ENCODE measurements at places on chromosomes 3 and 15.

DNA sequence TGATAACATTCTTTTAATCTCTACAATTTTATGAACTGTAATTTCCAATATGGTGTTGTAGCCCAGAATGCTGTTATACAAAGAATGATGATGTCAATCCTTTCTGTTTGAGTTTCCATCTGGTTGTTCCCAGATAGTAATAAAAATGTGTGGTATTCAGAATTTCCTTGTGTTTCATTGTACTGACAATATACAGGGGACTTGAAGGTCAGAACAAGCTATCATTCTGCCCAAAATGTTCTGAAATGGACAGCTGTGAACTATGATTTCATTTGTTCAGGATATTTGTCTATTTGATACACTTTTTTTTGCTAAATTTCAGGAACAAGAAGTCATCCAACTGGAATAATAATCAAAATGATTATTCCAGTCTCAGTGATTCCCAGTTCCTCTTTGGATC lies 40.8 kb downstream of the C3orf62 start:
- DNase-seq, result no peak

DNA sequence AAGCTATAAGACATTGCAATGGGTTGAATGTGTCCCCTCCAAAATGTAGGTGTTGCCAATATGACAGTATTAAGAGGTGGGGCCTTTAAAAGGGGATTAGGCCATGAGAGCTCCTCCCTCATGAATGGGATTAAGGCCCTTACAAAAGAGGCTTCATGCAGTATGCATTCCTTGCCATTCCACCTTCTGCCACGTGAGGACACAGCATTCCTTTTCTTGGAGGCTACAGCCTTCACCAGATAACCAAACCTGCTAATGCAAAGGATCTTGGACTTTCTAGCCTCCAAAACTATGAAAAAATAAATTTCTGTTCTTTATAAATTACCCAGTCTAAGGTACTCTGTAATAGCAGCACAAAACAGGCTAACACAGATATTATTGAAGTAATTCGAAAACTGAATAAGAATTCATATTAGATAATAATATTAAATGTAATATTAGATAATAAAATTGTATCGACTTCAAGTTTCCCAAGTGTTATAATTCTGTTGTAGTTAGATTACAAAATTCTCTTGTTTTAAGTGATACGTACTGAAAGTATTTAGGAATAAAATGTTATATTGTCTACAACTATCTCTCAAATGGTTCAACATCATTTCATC lies 29.4 kb upstream of the ATP8B4 start:
- no peak for DNase-seq

DNA sequence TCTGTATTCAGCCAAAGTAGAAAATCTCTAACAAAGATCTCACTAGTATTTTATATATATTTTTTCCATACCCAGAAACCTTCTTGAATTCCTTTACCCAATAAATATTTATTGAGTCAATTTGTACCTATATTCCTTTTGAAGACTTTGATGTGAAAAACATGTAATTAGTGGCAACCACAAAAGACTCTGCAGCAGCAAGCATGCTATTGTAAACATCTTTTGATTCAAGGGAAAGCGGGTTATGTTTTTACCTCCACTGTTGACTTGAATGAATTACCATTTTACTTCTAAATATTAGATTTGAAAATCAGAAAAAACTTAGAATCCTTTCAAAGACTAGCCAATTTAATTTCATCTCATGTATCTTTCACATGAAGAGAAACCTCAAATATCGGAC lies 2.4 kb downstream of the GPR15 start:
- no peak for DNase-seq

GRCh38 chr3:72065236-72065635 lies 280.3 kb upstream of the PROK2 start:
- DNase-seq, result no peak

DNA sequence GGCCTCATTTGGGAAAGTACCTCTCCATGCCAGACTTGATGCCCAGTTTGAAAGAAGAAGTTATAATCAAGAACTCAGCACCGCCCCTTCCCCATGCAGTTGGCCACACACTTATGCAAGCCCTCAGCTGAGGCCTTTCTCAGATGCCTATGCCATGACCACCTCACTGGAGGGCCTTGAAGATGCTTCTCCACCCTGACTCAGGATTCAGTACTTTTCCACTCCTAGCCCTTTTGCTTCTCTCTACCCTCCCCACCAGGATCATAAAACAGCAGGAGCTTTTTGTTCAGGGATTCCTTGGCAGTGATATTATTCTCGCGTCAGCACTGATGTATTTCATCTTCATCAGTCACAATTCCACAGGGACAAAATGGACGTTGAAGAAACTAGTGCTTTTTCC lies 313.5 kb downstream of the PYDC2 start:
- no peak for DNase-seq

GRCh38 chr3:144424606-144425005 lies 453.0 kb downstream of the DIPK2A start:
- no peak for DNase-seq

GRCh38 chr3:30123224-30123623 lies 483.2 kb upstream of the TGFBR2 start:
- DNase-seq, result no peak

Data from effector memory CD8-positive, alpha-beta T cell (primary cell).